ENCODE measurements at places on chromosomes 11 and 22.

DNA sequence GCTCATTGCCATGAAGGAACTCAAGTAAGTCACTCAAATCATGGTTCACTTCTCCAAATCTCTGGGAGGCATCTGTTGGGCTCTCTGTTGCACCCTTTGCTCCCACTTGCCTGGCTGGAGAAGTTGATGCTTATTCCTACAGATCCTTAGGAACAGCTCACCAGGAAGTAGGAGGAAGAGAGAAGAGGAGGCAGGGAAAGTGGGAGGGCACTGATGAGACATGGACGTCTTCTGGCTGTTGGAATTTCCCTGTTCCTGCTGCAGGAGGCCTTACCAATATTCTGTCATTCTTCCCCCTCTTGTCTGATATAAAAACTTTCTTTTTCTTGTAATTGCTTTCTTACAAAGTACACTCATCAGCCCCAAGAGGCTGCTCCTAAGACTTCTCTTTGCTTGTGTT is 13.6 kb downstream of the POLR2F start:
- DNase-seq, result no peak

GRCh38 chr11:122215244-122215992 is 99.4 kb upstream of the BLID start:
- peak; percentile 71 for DNase-seq

- no peak for DNase-seq
Observed at GRCh38 chr11:44607319-44607962, 42.0 kb downstream of the CD82 start.

- no peak for DNase-seq
Observed at GRCh38 chr11:3077846-3078440, 20.7 kb upstream of the CARS1 start.

- DNase-seq, result no peak
Observed at GRCh38 chr22:42967005-42967404, 47.9 kb downstream of the PACSIN2 start.

GRCh38 chr11:69861901-69862300 is 42.7 kb upstream of the FGF3 start:
- no peak for DNase-seq

GRCh38 chr22:27613099-27614005 is 188.2 kb downstream of the MN1 start:
- no peak for DNase-seq

GRCh38 chr11:112113539-112114457 is 27.1 kb downstream of the SDHD start:
- no peak for DNase-seq

- peak; percentile 74 for DNase-seq
Observed at GRCh38 chr11:120086651-120087050, 51.3 kb downstream of the TRIM29 start.

- DNase-seq, result no peak
Observed at GRCh38 chr11:8329847-8330361, 66.2 kb upstream of the LMO1 start.

GRCh38 chr11:102467080-102467708 is 14.6 kb upstream of the TMEM123 start:
- DNase-seq, result no peak

DNA sequence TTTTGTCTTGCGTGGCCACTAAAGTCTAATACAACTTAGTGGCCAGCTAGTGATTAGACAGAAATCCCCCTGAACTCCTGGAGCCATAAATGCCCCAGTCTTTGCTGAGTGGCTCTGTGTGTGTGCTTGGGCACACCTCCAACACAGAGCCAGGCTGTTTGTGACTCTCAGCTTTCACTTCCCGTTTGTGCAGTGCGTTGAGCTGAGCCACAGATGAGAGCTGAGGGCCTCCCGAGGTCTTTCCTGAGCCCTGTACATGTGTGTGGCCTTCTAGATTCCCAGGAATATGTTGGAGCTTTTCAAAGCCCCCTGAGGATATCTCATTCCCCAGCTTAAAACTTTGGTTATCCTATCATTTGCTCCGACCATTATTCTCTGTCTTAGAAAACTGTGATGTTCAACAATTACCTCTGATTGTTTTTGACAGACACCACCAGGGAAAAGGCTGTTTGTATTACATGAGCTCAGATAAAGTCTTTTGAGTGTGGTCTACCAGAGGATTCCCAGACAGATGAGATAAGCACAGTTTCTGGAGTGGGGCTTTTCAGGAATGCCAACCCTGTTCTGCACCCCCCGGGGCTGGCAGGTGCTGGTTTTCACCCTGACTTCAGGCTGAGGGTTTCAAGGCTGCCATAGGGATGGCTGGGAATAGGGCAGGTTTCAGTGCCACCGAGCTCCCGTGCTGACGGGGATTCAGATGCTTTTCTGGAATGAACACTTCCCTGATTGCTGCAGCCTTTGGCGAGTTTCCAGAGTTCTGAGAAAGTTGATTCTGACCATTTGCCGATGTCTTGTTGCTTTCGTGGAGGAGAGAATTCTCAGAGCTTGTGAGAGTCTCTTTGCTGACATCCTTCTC is 23.8 kb downstream of the IGHMBP2 start:
- DNase-seq, result no peak

Data from posterior cingulate gyrus (tissue), 11 donors.